Right ventricle myocardium inferior (tissue), 1 donor: ENCODE measurements at places on chromosomes 6 and 20. TPM values are rescaled to one million over a fixed set of nuclear protein-coding genes. Genes with fewer than 3 reads are reported as not detected.
A peak's percentile ranks its signal among the peaks of the same experiment; 100 is the strongest.

The JPH2 gene
- total RNA-seq = 197 TPM

The DLL1 gene
- total RNA-seq = 21.5 TPM

The PXDC1 gene
- total RNA-seq = 29.7 TPM

The CPNE5 gene
- total RNA-seq = 10.9 TPM

- DNase-seq = no peak
Observed at GRCh38 chr6:56550301-56550700, 92.4 kb downstream of the DST start.

- DNase-seq = no peak
Observed at GRCh38 chr20:20680991-20681508, 31.4 kb downstream of the RALGAPA2 start.

DNA sequence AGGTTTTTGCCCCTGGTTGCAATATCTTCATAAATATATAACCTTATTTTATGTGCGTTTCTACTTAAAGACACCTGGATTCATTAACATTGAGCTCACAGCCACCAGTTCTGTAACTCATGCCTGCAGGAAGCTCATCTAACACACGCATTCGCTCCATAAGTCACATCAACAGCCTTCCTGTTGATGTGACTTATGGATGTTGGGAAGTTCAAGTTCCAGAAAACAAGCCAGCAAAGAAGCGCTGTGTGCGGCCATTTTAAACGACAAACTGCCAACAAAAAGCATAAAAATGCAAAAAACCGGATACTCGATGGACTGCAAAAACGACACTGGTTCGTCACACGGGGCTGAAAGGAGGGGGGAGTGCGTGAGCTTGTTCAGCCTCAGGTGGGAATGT is 77.9 kb upstream of the NFATC2 start:
- DNase-seq = no peak

GRCh38 chr20:4490045-4490444 is 231.7 kb upstream of the PRND start:
- no peak for DNase-seq

- DNase-seq = peak; percentile 88
Observed at GRCh38 chr6:32070814-32071543, 32.8 kb downstream of the CYP21A2 start.

DNA sequence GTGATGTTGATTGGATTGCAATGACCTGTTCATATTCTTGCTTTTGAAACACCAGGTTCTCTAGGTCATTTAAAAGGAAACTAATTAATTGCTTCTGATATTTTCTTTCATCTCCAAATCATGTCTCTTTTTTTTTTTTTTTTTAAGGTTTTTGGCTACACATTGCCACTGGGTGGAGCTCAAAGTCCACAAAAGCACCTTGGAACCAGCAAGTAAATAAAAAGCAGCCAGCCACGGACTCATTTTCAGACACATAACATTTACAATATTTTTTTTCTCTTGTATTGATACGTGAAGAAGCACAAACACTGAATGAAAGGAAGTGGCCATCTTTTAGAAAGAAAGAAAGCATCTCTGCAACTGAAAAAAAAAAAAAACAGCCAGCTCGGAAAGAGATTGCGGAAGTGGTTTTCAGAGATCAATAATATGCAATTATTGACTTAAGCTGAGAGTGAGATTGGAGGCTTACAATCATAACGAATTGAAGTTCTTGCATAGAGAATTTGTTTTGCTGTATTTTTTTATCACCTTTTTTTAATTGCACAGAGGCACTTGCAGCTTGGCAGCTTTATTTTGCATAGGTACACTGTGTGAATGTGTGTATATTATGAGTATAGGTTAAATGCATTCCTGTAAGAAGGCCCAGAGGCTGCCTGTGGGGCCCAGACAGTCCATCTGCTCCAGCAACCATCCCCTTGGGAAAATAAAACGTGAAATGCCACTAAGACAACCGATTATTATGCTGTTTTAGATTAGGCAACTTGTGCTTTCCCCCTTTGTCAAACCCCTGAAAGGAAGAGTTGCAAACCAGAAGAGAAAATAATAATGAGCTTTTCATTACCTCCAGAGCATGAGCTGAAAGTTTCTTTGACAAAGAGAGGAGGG is 28.2 kb downstream of the CGA start:
- DNase-seq = no peak

- DNase-seq = no peak
Observed at GRCh38 chr6:25237579-25237978, 41.6 kb upstream of the CARMIL1 start.

GRCh38 chr6:35088281-35089215 is 52.6 kb downstream of the TCP11 start:
- DNase-seq = no peak

GRCh38 chr20:9403448-9403847 is 110.9 kb upstream of the LAMP5 start:
- no peak for DNase-seq

GRCh38 chr20:45341939-45342854 is 6.0 kb downstream of the SDC4 start:
- DNase-seq = no peak

- DNase-seq = no peak
Observed at GRCh38 chr20:51258582-51259165, 235.8 kb upstream of the KCNG1 start.

GRCh38 chr20:49581482-49581881 is 13.5 kb upstream of the PTGIS start:
- DNase-seq = no peak

DNA sequence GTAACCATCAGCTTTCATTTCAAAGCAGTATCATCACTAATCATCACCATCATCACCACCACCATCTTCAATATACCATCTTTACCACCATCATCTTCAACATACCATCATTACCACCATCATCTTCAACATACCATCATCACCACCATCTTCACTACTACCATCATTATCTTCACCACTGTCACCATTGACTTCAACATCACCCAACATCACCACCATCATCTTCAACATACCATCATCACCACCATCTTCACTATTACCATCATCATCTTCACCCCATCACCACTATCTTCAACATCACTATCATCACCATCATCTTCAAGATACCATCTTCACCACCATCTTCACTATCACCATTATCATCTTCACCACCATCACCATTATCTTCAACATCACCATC is 40.5 kb upstream of the FRMD1 start:
- DNase-seq = no peak

DNA sequence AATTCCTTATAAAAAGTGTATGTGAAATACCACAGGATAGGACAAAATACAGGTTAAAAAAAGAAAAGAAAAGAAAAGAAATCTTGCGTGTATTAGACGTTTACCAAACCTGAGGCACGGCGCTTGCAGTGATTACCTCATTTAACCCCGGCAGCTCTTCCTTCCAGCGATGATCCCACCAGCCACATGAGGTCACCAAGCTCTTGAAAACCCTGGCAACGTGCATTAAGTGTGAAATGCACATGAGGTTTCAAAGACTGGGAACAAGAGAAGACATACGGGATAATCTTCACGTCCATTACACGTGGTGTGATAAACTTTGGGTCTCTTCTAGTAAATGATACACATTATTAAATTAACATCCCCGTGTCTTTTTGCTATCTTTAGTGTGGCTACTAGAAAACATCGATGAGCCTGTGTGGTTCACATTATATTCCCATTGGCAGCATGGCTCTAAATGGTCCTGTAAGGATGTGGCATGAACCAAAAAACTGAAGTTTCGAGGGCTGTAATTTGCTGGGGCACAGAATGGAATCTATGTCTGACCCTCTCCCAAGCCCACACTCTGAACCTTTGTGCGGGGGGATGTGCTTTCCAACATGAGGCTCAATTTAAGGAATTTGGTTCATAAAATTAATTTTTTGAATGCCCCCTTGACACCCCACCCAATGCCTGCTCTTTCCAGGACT is 59.2 kb upstream of the THBS2 start:
- DNase-seq = no peak

DNA sequence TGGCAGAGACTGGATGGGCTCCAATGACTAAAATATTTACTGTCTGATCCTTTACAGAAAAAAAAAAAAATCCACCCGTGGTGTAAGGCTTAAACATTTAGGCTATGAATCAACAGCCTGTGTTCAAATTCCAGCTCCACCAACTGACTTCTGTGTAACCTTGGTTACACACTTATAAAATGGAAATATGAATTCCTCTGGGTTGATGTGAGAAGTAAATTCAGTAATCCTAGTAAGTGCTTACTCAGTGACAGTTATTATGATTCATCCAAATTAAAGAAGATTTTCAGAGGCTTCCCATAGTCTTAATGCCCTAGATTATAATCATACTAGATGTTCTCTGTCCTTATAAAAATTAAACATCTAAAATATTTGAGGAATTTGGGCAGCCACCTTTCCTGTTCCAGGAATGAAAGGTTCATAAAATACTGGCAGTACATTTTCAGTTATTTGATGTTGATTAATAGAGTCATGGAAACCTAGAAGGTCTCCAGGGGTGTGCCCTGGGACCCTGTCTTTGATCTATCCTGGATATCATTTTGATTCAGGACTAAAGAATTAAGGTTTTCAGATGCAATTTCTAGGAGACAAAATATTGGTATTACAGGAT is 180.3 kb upstream of the ZNF217 start:
- no peak for DNase-seq

- DNase-seq = no peak
Observed at GRCh38 chr20:51275826-51276225, 252.9 kb upstream of the KCNG1 start.
